ENCODE measurements at places on chromosomes 2 and 18. TPM values are rescaled to one million over a fixed set of nuclear protein-coding genes. Genes with fewer than 3 reads are reported as not detected.
A peak's percentile ranks its signal among the peaks of the same experiment; 100 is the strongest.

The KCNS3 gene
- total RNA-seq = 0.41 TPM

The WDR7 gene
- 48.0 TPM for total RNA-seq

The LTBP1 gene
- total RNA-seq = 0.17 TPM

The RFX8 gene
- total RNA-seq = not detected

The REG1A gene
- total RNA-seq = not detected

The ZSWIM2 gene
- not detected for total RNA-seq

The MBP gene
- total RNA-seq = 192 TPM

The GMPPA gene
- 27.8 TPM for total RNA-seq

The TCF7L1 gene
- 0.67 TPM for total RNA-seq

DNA sequence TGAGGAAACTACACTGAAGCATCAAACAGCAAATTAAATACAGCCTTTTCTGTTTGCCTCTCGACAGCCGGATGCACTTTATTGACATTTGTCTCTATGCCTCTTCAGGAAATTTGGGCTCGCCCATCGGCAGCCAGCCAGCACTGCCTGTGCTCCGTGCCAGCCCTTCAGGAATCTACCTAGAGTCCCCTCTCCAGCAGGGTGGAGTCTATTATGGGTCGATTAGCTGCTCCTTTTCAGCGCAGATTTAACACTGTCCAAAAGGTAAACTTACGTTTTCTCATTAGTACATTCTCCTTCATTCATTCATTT is 91.5 kb downstream of the MYCN start:
- no peak for DNase-seq

GRCh38 chr2:239476029-239476756 is 75.4 kb upstream of the HDAC4 start:
- no peak for DNase-seq

- no peak for DNase-seq
These were observed 62.2 kb downstream of the GALNT14 start for GRCh38 chr2:31075941-31076590.

DNA sequence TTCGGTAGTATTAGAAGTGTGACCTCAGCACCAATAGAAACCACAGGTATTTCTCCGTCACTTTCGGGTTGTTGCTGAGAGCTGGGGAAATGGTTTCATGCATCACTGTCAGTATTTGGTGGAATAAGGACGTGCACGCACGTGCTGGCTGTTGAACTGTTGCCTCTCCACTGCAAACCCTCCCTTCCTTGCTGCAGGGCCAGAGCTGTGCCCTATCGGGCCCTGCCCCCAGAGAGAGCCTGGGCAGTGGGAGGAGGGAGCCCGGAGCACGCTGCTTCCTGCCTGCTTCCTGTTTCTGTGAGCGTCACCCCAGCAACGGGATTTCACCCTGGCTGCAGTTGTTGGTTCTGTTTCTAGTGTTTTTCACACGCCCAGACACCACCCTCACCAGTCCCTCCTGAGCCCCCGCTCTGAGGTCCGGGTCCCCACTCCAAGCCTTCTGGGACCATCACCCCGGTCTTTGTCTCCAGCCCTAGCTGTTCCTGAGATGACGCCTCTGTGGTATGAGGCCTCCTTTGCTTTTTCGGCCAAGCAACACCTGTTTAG is 47.4 kb downstream of the LRRFIP1 start:
- peak; percentile 97 for DNase-seq

- no peak for DNase-seq
These were observed 86.0 kb downstream of the DTNB start for GRCh38 chr2:25587361-25587760.

DNA sequence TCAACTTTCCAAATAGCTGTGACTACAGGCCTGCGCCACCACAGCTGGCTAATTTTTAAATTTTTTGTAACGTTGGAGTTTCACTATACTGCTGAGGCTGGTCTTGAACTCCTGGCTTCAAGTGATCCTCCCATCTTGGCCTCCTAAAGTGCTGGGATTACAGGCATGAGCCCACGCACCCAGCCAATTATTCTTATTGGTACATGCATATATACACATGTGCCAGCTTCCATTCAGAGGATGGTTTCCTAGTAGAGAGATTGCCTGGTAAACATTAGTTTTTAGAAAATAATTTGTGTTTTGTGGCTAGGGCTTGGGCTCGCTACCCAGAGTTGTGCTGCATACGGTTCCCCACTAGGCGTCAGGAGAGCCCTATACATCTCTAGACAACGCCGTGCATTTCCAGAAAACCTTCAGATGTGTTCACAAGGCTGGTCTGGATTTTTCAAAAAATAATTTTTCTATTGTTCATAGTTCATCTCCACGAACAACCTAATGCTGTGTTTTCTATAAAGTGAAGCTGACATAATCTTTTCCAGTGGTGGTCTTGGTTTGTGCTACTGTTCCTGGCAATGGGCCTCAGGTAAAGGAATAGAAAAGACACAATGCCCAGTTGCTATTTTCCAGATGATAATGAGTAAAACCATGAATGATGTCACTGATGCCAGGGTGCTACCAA is 14.6 kb upstream of the AFG3L2 start:
- DNase-seq = peak; percentile 68

DNA sequence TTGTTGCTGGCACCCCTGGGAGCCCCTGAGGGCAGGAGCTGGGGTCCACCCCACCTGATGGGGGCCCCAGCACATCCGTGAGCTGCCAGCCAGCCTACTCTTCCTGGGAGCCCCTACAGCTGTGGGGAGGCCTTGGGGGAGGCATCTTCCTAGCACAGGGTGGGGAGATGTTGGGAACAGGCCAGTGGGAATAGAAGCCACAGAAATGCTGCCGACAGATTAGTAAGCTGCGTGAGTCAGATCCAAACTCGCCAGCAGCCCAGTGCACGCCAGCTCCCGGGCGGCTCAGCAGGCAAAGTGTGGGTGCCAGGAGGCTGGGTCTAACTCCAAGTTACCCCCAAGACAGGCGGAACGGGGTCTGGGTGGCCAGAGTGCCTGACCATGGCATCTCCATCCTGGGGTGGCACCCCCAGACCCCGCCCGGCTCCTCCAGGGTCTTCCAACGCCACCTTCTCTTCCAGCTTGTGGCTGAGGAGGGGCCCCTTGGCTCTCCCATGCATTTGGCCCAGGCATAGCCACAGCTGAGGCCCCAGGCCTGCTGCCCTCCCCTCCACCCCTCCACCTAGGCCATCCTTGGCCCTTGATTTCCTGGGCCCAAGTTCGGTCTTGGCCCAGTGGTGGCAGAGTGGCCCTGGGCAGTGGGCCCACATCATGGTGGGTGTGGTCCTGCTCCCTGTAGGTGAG is 15.3 kb downstream of the CROCC2 start:
- no peak for DNase-seq

DNA sequence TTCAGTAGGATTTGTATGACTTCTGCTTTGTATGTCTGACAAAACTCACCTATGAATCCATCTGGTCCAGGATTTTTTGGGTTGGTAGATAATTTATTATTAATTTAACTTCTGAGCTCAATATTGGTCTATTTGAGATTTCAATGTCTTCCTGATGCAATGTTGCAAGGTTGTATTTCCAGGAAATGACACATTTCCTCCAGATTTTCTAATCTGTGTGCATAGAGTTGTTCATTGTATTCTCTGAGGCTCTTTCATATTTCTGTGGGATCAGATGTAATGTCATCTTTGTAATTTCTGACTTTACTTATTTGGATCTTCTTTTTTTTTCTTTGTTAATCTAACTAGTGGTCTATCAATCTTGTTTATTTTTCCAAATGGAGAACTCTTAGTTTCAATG is 584.7 kb upstream of the SETBP1 start:
- no peak for DNase-seq

DNA sequence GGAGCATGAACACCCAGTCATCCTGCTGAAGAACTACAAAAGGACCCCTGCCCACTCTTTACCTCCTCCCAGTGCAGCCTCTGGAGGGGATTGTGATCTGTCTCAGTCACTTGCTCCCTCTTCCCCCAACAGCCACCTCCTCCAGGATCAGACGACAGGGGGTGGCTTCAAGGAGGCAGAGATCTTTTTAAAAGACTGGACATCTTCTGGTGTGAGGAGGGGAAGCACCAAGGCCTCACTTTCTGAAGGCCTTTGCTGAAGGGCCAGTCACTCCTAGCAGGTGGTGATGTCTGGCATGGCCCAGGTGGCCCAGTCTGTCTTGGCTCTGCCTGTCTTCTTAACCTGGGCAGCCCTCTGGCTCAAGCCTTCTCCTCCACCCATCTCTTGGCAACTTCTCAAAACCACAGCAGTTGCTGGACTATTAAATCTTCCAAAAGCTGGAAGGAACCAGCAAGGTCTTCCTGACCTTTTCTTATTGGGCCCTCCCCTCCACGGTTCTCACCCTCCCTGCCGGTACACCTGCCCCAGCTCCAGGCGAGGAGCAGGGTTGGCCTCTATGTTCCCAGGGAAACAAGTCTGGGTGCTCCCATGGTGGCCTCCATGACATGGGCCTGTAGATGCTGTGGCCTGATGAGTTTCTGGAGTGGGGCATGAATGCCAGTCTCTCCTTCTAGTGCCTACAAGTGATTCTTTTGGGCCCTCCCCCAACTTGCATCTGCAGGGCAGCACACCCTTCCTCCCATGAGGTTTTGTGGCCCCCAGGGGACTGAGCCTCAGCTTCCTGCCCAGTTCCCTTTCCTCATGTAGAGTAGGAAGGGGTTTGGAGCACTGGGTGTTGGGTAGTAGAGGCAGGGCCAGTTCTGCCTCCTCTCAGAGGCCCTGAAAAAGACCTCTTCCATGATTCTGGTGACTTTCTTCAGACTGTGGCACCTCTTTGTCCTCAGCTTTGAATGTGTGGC is 5.0 kb upstream of the ATP6V1B1 start:
- no peak for DNase-seq

Measured in B cell (primary cell).